ENCODE measurements at places on chromosomes 4 and X. TPM values are rescaled to one million over a fixed set of nuclear protein-coding genes. Genes with fewer than 3 reads are reported as not detected.

The ZMAT1 gene
- 18.2 TPM for total RNA-seq

The DDX53 gene
- total RNA-seq, result not detected

The MAGEA12 gene
- not detected for total RNA-seq

The CT45A3 gene
- not detected for total RNA-seq

The SPATA18 gene
- total RNA-seq, result 2.1 TPM

The AP1S2 gene
- 90.6 TPM for total RNA-seq

Data from cerebellum (tissue), 4 donors.